NCI-H69 (cell line): ENCODE measurements at places on chromosomes 12 and 14.
A peak's percentile ranks its signal among the peaks of the same experiment; 100 is the strongest.

DNA sequence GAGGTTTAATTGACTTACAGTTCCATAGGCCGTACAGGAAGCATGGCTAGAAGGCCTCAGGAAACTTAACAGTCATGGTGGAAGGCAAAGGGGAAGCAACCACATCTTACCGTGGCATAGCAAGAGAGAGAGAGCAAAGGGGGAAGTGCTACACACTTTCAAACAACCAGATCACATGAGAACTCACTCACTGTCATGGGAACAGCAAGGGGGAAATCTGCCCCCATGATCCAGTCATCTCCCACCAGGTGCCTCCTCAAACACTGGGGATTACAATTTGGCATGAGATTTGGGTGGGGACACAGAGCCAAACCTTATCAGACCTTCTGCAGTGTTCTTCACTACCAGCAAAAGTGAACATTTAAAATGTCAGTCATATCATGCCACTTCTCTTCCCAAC is 58.9 kb downstream of the USP15 start:
- DNase-seq = no peak

GRCh38 chr12:65894624-65895390 is 70.5 kb downstream of the HMGA2 start:
- no peak for DNase-seq

GRCh38 chr12:11534064-11534463 is 115.4 kb upstream of the ETV6 start:
- DNase-seq = no peak

- DNase-seq = no peak
Observed at GRCh38 chr12:87094356-87094755, 838.2 kb upstream of the MGAT4C start.

DNA sequence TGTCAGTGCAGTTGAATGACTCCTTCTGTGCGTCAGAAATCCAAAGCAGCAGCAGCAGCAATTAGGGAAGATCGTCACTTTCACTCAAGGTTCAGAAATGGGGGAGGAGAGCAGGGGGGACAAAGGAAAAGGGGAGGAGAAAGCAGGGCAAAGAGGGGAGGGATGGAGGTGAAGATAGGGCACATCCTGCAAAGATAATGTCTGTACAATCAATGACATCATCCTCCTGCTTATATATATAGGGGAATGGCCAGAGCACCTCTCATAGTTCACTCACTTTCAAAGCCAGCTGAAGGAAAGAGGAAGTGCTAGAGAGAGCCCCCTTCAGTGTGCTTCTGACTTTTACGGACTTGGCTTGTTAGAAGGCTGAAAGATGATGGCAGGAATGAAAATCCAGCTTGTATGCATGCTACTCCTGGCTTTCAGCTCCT is at the start of gene NTS:
Gene NTS, plus strand, starts transcription at position 265 of the 431 bp plus-strand sequence. Its CDS starts 109 bp downstream, at position 374.
- peak; percentile 98 for DNase-seq

GRCh38 chr14:77593501-77593961 is 22.9 kb downstream of the SPTLC2 start:
- DNase-seq = no peak

DNA sequence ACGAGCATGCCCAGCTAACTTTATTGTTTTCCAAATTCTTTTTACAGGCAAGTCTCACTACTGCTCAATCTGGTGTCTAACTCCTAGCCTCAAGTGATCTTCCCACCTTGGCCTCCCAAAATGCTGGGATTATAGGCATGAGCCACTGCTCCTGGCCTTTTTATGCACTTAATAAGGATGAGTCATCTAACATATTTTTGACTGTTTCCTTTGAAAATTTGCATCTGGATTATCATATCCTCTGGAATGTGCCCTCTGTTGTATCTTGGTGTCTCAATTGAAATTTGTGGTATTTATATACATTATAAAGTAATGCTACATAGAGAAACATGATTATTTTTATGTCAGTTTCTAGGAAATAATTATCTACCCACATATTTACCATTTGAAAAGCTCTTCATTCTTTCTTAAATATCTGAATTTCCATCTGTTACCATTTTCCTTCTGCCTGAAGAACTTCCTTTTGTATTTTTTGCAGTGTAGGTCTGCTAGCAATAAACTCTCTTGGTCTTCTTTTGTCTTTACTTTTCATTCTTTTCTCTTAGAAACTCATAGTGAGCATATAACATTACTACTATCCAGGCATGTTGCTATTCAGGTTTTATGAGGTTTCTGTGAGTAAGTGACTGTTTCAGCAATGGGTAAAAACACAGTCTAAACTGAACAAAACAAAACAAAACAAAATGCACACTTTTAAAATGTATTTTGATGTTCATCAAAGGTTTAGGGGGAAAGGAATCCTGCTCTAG is 52.8 kb upstream of the CNOT2 start:
- no peak for DNase-seq

- no peak for DNase-seq
Observed at GRCh38 chr14:101232340-101233020, 328.8 kb upstream of the DIO3 start.

DNA sequence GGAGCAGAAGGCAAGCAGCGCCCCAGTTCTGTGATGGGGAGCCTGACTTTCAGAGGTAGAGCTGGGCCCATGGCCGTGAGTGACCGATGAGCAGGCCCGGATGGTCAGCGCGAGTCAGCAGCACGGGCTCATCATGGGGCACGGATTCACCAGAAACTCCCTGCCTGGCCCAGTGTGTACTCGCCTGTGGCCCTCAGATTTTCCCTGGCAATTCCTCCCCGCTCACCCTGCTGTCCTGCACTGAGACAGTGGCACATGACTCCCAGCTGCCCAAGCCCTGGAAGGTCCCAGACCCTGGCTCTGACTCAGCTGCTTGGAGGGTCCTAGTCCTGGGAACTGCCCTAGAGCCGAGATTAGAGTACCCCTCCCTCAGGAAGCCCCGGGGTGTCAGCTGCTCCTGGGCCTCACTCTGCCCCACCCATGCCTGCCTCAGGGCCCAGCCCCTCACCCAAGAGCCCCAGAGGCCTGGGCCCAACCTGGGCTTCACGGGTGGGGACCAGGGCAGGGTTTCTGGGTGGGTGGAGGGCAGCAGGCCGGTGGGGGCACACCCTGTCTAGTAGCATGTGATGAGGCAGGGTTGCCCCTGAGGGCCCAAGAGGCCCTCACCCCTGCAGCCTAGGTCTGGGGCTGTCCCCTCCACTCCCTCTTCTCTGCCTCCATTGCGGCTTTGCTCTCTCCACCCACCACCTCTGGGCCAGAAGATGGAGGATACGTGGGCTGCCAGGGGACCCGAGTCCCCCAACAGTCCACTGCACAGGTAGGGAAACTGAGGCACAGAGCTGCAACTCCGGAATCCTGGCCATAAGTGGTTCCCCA is 8.4 kb downstream of the TRMT61A start:
- DNase-seq = no peak

DNA sequence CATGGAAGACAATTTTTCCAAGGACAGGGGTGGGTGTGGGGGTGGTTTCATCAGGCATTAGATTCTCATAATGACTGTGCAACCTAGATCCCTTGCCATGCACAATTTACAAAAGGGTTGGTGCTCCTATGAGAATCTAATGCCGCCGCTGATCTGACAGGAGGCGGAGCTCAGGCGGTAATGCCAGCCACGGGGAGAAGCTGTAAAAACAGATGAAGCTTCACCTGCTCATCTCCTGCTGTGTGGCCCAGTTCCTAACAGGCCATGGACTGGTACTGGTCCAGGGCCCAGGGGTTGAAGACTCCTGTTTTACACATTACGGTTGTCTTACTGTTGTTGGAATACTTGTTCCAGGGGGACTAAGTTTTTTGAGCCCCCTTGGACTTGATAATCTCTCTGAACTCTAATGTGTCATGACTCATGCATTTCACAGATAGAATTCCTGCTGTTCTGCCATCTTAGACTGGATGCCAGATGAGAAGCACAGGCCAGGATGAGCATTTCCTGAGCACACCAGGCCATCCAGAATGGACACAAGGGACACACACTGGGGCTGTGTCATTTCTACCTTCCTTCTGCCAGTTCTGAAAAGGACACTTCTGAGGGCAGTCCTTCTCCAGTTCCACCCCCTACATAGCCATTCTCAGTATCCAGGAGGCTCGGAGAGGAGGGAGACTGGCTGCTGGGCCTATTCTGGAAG is 5.8 kb downstream of the PLEKHD1 start:
- DNase-seq = no peak

GRCh38 chr12:31297572-31298514 is 28.1 kb downstream of the SINHCAF start:
- DNase-seq = no peak

DNA sequence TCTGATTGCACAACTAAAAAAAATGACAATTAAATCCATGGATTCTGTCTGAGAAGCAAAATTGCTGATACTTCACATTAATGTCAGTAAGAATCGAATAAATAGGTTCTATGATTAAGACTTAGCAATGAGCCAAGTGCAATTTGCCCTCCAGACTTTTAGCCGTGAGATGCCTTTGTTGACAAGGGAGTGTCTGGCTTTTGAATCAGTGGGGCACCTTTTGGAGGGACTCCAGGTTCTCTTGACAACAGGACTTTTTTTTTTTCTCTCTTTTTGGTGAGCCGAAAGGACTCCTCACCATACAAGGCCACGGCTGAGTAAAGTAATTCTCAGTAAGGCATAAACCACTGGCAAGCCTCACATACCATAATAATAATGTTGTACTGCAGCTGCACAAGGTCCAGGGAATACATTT is 4.7 kb upstream of the MDM1 start:
- peak; percentile 96 for DNase-seq
